ENCODE measurements at places on chromosomes 4 and X.

GRCh38 chr4:5213087-5213595, 161.9 kb downstream of the STK32B start:
- no peak for DNase-seq

DNA sequence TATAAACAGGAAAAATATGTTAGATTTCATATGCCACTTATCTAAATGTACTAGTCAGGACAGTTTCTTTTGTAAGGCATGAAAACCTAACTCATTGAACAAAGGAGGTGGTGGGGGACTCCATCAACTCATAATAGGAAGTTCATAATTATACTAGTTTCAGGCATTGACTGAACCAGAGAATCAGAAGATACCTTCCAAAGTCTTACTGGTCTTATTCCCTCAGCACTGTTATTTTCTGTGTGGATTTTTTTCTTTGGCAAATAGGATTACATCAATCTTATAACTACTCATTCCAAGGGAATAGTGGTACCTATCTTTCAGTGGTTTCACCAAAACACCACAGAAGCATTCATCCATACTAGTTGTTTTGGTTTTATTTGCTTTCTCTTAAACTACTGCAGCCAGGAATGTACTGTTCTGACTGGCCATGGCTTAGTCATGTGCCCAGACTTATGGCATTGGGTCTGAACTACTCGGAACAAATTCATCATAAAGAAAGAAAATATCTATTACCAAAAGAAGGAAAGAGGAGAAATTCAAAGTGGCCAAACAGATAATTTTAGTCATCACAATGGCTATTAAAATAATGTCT, 273.9 kb downstream of the ARAP2 start:
- DNase-seq, result no peak

GRCh38 chr4:3241898-3242524, 6.9 kb upstream of the MSANTD1 start:
- peak; percentile 80 for DNase-seq

DNA sequence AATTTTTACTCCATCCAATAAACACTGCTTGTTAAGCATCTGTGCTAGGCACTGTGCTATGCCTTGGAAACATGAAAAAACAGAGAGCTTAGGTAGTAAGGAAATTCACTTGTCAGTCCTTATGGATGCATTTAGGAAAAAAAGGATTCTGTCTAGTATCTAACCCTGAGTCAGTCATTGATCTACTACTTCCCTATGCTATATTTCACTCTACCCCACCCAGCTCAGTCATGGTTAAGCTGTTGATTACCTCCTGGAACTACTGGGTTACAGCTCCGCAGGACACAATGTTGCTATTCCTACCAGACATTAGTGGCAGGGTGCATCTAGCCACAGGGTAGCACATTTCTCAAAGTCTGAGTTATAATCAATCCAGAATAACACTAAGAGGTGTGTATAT, 2.9 kb upstream of the USP53 start:
- peak; percentile 57 for DNase-seq

GRCh38 chr4:90476019-90476418, 348.8 kb downstream of the CCSER1 start:
- DNase-seq, result no peak

- no peak for DNase-seq
Measured at GRCh38 chrX:68343551-68343950, 89.7 kb downstream of the OPHN1 start.

DNA sequence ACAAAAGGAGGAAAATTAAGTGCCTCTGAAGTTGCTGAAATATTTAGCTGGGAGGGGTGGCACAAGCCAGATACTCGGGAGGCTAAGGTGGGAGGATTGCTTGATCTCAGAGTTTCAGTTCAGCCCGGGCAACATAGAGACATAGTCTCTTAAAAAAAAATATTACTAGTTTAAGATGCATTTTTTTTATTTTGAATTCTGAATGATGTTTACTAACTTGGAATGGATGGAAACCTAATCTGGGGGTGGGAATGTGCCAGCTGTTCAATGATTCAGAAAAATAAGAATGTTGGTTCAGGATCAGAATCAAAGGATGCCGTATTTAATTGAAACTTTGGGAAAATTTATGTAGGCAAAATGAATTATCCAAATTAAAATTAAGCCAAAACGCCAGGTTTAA, 167.2 kb upstream of the ANK2 start:
- no peak for DNase-seq

DNA sequence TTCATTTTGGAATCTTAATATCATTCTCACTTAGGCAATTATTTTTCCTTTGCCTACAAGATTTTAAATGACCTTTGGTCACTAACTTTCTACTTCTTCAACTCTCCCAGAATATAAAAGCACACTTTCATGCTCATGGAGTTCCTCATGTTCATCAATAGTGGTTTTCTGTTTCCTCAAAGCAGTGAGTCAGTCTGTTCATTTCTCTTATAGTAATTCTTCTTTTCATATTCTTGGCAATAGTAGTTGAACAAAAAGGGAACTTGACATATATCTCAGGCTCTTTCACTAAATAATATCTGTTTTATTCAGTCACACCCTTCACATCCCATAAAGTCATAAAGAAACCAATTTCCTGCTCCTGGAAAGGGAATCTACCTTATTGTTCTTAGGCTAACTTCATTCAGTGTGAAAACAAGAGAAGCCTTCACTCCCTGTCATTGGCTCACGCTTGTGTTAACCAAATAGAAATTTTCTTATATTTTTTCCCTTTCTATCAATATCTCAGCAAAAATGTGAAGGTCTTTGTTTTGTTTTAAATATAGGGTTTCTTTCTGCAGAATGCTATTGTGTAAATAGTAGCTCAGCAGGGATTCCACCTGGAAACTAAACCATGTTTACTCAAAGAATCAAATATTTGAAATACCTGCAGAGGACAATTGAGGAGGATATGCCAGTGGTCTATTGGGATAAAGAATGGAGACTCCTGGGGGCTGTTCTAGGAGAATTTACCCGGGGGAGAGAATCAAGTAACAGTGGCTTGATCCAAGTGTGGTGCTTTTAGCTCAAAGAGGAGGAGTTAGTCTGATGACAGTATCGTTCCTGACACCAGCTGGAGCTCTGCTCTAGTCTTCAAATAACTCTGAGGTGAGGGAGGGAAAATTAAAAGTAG, 13.4 kb upstream of the TNIP3 start:
- DNase-seq, result no peak

DNA sequence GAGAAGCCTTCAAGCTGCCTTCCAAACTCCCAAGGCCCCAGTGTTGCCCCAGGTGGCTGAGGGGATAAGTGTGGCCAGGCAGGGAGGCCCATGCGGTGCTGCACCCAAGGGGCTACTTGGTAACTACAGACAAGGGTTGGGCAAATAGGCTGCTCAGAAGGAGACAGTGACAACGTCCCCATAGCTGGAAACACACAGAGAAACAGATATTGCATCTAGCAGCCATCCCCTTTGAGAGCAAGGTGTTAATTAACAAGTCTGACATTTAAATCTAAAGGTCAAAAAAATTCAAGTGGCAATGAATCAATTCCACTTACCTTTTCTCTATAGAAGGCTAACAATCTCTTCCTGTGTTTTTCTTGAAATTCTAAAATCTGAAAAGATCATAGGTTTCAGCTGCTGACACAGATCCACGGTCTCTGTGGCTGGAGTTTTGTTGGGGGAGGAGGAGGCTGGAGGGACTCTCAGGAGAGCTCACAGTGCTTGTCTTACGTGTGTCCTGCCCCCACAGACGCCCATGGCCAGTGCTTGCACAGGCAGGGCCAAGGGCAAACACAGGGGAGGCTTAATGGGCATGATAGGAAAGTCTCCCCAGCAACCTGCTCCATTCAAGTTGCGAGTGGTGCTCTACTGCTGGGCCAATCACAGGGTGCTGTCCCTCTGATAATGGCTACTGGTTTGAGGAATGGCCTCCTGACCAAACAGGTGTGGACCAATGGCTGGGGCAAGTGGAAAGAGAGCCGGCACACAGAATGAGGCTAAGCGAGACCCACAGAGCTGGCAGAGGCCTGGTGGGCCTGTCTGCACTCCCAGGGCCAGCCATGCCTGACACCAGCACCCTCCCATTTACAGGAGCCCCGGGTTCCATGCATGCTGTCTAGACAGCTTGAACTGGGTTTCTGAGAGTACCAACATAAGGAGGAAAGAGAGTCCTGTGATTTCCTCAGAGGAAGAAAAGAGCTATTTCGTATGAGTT, 22.6 kb downstream of the RNF212 start:
- DNase-seq, result no peak

GRCh38 chr4:4368809-4369580, 17.9 kb upstream of the NSG1 start:
- DNase-seq, result no peak

DNA sequence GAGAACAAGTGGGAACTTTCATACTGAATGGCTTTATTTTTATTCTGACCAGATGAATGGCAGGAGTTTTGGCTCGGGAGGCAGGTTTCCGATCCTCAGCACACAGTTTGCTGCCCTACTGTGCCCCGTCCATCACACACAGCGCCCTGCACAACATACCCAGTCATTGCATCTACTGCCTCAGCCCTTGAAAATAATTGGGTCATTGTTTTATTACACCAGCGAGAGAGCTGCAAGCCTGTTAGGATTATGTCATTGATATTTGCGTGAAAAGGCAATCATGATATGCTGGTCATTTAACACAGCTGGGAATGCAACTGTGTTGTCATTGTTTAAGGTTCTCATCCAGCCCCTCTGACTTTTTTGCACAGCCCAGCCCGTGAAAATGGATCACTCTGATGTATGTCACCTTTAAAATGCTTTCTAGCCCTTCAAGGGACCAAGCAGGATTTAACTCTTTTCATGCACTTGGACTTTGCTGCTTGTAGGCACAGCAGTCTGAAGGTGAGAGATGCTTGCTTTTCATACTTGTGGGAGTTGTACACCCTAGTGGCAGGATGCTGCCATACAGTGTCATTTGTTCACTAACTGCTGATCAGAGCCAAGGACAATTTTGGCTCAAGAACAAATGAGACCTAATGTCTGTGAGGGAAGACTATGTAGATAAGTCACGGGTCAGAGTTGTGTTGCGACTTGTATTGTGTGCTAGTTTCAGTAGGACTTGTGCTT, 62.3 kb downstream of the RTL9 start:
- DNase-seq, result peak; percentile 31

GRCh38 chr4:88457307-88458103, 586 bp downstream of the HERC5 start:
- DNase-seq, result no peak

- DNase-seq, result no peak
Measured at GRCh38 chr4:124478470-124478869, 234.1 kb downstream of the ANKRD50 start.

DNA sequence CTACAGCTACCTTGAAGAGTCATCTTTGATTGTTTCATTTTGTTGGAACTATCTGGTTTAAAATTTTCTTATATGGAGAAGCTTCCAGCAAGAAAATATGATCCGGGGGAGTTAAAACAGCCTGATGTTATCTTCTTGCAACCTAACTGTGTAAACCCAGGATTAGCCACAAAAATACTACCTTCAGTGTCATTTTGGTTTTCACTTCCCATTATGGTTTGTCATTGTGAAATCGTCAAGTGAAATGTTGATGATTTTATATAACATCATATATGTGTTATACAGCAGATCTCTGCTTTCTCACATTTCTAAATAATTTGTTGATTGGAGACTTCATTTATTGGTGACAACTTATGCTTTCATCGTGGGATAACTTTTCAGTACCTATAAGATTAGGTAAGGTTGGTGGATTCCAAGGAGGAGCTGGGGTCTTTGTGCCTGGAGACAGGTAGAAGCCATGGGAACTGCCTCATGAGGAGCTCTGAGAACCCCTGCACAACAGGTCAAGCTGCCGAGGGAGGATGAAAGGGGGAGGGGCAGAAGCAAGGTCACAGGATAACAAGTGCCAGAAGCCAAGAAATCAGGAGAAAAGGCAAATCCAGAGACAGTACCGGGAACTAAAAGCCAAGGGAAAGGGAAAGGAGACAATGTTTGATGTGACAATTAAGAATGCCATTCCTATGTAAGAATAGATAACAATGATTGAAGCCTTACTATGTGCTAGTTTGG, 7.2 kb downstream of the ARHGAP24 start:
- no peak for DNase-seq

DNA sequence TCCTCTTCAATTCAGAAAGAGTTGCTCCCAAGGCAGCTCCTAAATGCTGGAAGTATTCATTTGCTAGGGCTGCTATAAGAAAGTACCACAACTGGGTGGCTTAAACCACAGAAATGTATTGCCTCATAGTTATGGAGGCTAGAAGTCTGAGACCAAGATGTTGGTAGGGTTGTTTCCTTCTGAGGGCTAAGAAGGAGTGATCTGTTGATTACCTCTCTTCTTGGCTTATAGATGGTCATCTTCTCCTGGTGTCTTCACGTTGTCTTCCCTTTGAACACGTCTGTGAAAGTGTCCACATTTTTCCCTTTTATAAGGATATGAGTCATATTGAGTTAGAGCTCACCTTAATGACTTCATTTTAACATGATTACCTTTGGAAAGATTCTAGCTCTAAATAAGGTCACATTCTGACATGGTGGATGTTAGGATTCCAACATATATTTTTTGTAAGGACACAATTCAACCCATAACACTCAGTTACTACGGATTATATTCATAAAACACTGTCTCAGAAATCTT, 266.3 kb downstream of the SPATA18 start:
- no peak for DNase-seq

DNA sequence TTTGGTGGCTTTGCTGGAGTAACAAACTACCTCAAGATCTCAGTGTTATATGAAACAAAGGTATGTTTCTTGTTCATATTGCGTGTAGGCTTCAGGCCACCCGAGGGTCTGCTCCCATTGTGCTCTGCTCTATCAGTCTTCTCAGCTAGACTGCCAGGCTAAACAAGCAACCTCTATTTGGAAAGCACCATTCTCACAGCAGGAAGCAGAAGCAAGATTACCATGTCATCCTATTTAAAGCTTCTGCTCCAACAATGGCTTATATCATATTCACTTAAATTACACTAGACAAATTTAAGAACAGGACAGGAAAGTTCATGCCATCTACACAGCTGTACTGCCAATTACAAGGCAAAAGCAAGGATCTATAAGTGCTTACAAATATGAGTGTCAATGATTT, 385.8 kb downstream of the PPARGC1A start:
- DNase-seq, result no peak

DNA sequence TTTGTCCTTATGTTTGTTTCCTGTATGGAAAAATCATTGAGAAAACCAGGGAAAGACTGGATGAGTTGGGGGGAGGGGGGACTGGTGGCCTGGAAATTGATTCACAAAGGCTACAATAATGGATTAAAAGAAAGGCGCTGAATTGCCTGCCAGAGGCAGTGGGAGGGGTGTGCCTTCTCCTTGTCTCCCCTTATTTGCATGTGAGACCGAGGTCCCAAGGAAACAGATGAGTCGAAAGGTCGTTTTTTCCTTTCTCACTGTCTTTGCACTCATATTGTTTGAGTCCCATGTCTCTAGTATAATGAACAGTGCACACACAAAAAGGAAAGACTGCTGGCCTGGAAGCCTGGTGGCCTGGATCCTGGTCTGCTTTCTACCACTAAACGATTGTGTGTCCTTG, 86.6 kb upstream of the ZDHHC15 start:
- no peak for DNase-seq

DNA sequence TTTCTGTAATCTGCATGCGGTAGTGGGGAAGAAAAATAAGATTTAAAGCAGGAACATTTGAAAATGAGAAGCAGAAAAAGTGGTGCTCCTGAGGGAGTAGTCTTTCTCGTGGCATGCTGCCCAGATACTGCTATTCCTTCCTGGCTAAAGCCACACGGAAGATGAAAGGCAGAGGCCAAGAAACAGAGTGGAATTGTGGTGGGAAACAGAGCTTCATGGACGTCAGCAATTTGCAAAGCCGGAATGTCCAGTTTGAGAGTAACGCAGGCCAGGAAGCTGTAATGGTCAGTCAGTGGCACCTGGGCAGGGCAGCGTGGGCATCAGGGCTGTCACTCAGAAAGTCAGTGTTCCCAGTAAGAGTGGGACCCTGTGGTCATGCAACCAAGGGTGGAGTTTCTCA, 63.7 kb upstream of the FMR1 start:
- DNase-seq, result no peak
